Pulmonary artery endothelial cell (primary cell): ENCODE measurements at places on chromosomes 7 and 10. TPM values are rescaled to one million over a fixed set of nuclear protein-coding genes. Genes with fewer than 3 reads are reported as not detected.

The ACSM6 gene
- not detected in 2 replicates for total RNA-seq

The COL13A1 gene
- 33.6 and 68.0 TPM in 2 replicates for total RNA-seq

The ETV1 gene
- 3.2 and 8.1 TPM in 2 replicates for total RNA-seq

The SEPHS1 gene
- 46.5 and 55.7 TPM in 2 replicates for total RNA-seq

GRCh38 chr7:51279391-51280023, 37.1 kb downstream of the COBL start:
- DNase-seq, result no peak

GRCh38 chr10:63374991-63375390, 90.8 kb downstream of the JMJD1C start:
- no peak for DNase-seq

GRCh38 chr10:2494399-2494798, 572.9 kb upstream of the PFKP start:
- DNase-seq, result no peak

GRCh38 chr7:34406848-34407530, 251.0 kb upstream of the NPSR1 start:
- DNase-seq, result no peak

GRCh38 chr10:62437696-62438095, 63.5 kb downstream of the ZNF365 start:
- peak; percentile 30 for DNase-seq

- DNase-seq, result no peak
Observed at GRCh38 chr7:40468891-40469864, 334.4 kb downstream of the SUGCT start.

GRCh38 chr7:31192986-31193385, 140.9 kb downstream of the ADCYAP1R1 start:
- DNase-seq, result peak; percentile 5

GRCh38 chr7:66505531-66506451, 122.9 kb upstream of the KCTD7 start:
- no peak for DNase-seq

- no peak for DNase-seq
Observed at GRCh38 chr10:31536302-31536701, 217.3 kb downstream of the ZEB1 start.
